ENCODE measurements at places on chromosomes 16 and 17.

DNA sequence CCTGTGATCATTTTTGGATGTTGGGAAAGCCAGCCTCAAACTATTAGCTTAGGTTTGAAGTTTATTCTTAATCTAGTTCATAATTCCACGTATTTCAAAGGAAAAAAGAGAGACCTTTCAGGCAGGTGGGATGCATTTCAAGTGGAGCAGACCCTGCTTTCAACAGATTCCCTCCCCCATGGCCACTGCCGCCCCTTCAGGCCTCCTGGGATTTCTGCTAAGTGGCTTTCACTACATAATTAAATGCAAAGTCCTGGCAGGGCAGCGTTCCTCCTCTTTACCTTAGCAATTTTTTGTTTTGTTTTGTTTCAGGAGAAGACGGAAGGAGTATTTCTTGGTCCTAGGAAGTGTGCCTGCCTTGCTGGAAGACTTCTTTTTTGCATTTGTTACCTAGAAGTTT is 36.6 kb downstream of the MAF start:
- DNase-seq: no peak

DNA sequence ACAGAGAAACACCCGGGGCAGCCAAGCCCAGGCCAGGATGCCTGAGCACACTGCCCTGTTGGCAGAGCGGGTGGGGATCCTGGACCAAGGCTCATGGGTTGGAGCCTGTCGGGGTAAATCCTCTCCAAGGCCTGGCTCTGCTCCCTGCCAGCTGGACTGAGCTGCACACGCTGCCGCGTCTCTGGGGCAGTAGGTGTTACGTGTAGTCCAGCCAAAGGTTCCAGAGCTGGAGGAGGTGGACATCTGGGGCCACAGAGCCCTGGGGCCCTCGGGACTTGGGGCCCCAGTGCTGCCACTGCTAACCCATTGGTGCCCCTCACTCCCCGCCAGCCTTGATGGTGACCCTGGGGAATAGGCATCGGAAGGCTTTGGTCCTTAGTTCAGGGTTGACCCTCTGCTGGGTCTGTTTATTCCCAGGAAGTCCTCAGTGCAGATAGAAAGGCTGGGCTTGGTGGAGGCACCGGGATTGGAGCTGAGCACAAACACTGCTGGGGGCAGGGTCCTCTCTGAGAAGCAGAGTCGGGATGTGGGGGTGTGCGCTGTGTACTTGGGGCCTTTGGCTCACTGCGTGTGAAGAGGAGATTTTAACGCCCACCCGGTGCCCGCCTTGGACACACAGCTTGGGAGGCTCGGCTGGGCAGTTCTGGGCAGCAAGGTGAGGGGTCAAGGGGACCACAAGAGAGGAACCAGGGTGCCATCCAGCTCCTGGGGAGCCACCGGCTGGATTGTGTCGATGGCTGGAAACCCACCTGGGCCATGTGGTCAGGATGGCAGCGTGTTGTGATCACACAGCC is 16.3 kb upstream of the CBX4 start:
- no peak for DNase-seq

DNA sequence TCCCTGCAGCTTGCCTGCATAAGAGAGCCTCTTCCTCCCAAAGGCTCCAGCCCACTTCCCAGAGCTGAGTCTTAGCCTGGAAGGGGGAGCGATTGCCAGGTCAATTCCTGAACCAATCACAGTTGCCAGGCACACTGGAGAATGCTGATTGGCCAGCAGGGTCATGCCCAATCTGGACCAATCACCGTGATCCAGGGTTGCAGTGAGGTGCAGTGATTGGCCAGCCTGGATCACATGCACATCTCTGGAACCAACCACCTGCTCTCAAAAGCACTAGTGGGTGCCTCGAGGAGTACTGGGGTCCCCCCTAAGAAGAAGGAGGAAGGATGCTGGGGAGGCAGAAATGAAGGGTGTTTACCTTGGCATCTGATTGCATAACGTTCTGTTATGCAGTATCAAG is 18.4 kb downstream of the NAGPA start:
- DNase-seq: no peak

- no peak for DNase-seq
These were observed 7.5 kb downstream of the TIMP2 start for GRCh38 chr17:78917451-78918275.

DNA sequence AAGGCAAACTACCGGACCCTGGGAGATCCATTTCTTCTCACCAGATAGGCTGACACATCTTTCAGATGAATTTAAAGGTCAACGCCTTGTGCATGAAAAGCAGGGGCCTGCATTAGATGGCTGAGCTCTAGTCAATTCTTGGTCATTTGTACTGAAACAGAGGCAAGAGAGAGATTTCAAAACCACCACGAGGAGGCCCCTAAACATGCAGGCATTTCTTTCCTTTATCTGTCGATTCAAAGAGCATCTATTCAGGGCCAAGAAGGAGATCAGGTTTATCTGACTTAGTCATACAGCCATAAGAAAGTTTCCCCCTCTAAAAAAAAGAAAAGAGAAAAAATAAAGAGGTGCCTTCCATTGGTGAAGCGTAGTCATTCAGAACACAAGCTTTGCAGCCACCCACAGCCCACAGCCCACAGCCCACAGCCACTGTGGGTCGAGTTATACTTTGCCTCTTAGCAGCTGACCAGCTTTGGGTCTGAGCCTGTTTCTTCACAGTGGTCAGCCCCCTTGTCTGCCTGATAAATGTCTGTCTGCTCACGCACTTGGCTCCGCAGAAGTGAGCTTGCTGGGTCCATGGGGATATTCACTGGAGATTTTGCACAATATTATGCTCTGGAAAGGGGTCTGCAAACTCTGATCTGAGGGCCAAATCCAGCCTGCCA is 207.5 kb downstream of the CDH13 start:
- DNase-seq: no peak

DNA sequence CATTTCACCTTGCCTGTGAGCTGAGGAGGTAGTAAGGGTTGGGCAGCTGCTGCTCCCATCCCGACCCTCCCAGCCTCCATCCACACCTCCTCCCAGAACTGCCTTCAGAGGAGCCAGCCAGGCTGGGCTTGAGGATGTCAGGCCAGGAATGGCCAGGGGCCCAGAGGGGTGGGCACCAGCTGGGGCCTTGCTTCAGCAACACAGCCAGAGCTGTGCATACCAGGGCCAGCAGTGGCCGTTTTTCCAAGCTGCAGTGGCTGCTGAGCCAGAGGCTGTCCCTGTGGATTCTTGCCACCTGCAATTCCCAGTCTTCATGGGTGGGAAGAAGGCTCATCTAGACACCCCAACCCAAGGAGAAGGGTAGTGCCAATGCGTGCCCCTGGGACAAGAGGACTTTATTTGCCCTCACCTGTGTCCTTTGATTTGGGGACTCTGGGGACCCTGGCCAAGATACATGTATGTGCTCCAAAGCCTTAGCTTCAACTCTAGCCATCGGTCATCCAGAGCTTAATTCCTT is 153.4 kb upstream of the SDK2 start:
- DNase-seq: no peak

- no peak for DNase-seq
These were observed 12.0 kb downstream of the MMP15 start for GRCh38 chr16:58037365-58038057.

GRCh38 chr16:47884116-47884725 is 271.6 kb downstream of the ABCC12 start:
- DNase-seq: no peak

GRCh38 chr17:45307290-45308015 is 9.4 kb downstream of the MAP3K14 start:
- DNase-seq: no peak

- DNase-seq: no peak
These were observed 3.9 kb downstream of the DPEP2 start for GRCh38 chr16:67995423-67995822.

GRCh38 chr16:84013787-84014569 is 28.6 kb downstream of the SLC38A8 start:
- peak; percentile 95 for DNase-seq

GRCh38 chr16:26795184-26795583 is 271.5 kb upstream of the C16orf82 start:
- DNase-seq: no peak

DNA sequence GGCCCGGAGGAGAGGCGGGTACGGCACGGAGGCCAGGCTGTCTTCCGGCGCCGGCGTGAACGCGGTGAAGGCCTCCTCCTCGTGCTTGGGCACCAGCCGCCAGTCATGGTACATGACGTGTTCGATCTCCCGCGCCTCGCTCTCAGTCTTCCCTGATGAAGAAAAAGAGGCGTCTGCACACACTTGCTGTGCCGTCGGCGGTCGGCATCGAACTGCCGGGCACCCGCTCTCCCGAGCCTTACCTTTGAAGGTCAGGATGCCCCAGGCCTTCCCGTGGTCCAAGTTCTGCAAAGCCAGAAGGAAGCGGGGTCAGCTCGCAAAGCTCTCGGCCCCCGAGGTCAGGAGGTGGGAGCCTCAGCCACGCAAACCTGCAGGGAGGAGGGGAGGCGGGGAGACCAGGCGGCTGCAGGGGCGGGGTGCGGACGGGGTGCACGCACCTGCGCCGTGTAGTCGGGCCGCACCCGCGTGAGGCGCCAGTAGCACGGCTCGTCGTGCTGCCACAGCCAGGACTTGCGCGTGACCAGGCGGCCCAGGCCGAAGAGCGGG is at the start of gene EME2:
Gene EME2 (plus strand): TSS at position 449 of the 546 bp plus-strand sequence. CDS start 418 bp downstream, outside the sequence.
- DNase-seq: no peak

DNA sequence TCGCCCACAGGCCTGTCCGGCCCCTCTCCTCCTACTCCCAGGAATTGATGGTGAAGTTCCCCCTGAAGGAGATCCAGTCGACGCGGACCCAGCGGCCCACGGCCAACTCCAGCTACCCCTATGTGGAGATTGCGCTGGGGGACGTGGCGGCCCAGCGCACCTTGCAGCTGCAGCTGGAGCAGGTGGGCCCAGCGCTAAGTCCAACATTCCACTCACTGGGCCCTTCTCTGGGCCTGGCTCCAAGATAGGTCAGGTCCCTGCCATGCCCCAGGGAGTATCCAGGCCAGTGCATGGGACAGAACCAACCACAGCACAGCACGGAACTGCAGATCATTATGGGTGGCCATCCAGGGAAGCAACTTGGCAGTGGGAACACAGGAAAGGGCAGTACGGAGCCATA is 9.9 kb upstream of the ALKBH5 start:
- DNase-seq: no peak

DNA sequence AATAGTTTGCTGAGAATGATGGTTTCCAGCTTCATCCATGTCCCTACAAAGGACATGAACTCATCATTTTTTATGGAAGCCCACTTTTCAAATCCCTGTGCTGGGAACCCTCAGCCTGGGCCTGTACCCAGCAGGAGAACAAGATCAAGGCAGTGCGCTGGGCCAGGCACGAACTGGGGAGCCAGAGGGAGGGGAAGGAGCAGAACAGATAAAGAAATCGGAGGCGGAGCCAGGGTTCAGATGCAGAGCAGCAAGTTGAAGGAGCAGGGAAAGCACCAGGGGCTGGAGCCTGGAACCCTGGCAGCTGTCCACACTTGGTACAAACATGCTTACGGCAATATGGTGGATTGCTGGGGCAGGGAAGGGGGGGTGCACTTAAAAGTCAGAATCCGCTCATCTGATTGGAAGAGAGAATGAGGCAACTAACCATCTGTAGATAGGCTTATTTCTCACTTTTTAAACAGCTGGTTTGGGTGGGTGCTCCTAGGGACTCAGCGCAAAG is 107.5 kb downstream of the NOG start:
- DNase-seq: no peak

- no peak for DNase-seq
These were observed 14.8 kb upstream of the GOSR2 start for GRCh38 chr17:46908068-46908737.

DNA sequence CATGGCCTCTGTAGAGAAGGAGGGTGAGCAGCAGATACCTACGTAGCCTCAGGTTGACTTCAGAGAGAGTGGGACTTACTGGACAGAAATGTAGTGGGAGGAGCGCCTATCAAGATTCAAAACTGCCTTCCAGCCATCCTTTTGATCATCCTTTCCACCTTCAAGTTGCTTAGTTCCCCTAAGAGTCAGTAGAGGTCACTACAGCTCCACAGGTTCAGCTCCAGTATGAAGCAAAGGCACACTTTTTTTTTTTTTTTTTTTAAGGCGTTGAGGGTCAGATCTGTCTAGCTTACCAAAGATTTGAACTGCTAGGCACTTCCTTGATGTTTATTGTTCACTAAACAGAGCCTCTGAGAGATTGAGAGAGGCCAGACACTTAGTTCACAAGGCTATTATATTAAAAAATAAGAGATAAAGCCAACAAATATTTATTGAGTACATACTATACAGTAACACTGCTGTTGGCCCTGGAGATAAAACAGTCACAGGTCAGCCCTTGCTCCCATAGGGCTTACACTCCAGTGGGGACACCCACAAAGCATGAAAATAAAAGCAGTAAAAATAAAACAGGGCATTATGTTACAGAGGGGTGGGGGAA is 3.1 kb downstream of the RNF227 start:
- DNase-seq: no peak

GRCh38 chr17:40158438-40159013 is 18.2 kb downstream of the CASC3 start:
- no peak for DNase-seq

DNA sequence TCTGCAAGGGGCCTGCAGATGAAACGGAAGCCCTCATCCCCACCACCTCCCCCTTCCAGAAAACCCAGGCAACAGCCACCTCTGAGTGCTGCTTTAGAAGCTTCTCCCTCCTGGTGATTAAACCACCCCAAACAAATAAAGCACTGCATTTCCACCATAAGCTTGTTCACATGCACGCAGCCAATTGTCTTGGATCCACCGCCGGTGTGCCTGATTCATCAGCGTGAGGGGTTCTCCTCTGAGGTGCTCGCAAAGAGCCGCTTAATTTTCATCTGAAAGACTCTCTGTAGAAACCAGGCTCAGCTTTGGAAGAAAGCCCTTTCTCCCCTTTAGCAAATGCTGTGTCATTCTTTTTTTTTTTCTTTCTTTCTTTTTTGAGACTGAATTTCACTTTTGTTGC is 155.2 kb upstream of the EEF2KMT start:
- DNase-seq: no peak

DNA sequence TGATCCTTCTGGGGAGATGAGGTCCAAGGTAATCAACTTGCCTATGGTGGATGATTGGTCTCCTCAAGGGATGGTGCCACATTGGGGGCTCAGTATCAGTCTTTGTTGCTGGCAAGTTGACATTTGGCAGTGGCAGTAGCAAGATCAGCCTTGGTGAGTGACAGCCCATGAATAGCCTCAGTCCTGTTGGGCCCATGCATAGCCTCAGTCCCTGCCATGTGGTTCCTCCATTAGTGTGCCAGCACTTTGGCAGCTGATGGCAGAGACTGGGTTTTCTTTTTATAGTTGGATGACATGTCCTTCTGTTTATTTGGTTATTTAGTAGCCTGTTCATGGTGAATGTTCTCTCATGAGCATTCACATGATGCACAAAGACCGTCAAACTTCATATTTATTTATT is 179.6 kb downstream of the CBLN1 start:
- no peak for DNase-seq

DNA sequence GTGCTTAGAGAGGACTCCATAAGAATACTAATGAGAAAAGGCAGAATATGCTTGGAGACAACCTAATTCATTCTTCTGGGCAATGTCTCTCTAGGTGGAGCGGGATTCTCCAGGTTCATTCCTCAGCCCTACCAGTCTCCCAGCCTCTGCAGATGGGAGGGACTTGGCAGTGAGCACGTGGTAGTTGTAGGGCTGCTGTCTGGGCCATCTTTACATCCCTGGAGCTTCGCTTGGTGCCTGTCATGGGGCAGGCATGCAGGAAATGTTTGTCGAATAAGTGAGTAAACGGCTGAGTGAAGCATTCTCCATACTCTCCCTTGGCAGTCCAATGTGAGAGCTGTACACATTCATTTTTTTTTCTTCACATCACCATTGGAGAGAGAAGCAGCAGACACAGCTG is 387.5 kb downstream of the UTP18 start:
- no peak for DNase-seq

- DNase-seq: no peak
These were observed 8.8 kb upstream of the VPS4A start for GRCh38 chr16:69302301-69302700.
